Calu3 (cell line): ENCODE measurements at places on chromosomes 4 and X.

GRCh38 chr4:119034276-119035008 is 101.2 kb upstream of the MYOZ2 start:
- DNase-seq, result no peak

DNA sequence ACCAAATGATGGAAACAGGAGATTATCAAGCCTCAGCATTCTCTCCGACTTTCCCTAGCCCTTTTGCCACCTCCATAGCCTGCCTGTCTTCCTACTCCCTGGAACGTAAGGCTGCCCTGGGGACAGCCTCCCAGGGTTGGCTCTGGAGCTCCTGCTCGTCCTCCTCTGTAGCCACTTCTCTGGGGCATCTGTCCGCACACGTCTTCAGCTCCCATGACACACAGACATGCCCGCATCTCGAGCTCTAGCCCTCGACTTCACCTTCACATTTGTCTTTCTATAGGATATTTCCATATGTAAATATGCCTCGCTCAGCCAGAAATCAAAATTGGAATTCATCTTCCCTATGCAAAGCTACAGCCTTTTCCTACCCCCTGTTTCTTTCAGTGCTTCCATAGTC is 67.7 kb downstream of the TSC22D3 start:
- DNase-seq, result no peak

- DNase-seq, result no peak
Observed at GRCh38 chrX:53135581-53135980, 41.6 kb downstream of the KANTR start.

DNA sequence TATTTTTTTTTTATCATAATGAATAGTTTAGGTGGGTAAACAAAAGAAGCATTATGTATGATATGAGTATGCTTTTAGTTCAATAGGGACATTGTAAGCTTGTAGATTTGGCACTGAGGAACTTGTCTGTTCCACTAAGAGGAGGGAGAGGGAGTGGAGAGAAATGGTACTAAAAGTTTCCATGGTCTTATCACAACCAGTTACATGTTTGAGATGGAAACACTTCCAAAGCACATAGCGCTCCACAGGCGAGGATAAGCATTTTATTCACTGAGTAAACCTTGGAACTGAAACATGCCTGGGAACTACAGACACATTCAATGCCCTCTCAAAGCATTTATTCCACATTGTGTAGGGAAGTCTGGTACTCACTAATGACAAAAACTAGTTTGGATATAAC is 15.5 kb downstream of the MYOZ2 start:
- no peak for DNase-seq

GRCh38 chr4:76767983-76768382 is 130.0 kb downstream of the SOWAHB start:
- no peak for DNase-seq

DNA sequence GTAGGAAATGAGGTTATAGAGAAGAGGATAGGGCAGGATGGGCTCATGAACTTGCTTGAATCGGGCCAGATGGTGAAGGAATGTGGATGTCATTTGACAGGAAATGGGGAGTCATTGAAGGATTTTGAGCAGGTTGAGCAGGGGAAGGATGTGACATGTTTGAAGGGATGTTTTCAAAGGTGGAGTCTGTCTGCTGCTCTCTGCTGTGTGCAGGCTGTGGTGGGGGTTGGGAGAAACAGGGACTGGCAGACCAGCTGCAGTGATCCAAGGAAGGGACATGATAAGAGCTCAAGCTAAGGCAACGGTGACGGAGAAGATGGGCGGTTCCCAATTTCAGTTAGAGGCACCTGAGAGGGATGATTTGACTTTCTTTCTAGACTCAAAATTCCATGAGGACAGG is 14.0 kb upstream of the XPNPEP2 start:
- DNase-seq, result no peak

- DNase-seq, result no peak
Observed at GRCh38 chrX:24243692-24244091, 70.2 kb downstream of the SUPT20HL2 start.

DNA sequence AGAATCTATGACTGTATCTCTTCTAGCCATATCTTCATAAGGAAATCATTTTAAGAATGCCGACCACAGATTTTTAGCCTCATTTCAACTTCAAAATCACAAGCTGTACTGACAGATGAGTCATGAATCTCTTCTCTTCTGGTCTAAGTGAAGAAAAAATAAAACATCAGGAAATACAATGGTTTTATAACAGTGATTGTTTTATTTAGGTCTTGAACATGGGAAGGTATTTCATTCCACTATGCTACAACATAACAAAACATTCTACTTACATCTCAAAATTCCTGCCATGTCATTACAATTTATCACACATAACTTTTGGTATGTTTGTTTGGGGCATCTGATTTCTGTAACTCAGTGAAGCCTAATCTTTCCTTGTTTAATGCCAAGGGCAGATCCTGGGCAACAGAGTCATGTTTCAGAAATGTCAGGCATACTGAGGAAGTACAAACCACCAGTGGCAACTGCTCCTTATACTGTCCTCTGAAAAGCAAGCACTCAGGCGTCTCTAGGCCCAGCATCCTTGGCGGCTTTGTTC is 325.0 kb downstream of the PDHA2 start:
- DNase-seq, result no peak

GRCh38 chr4:180423712-180424057 is 1819.5 kb upstream of the TENM3 start:
- DNase-seq, result no peak

- no peak for DNase-seq
Observed at GRCh38 chrX:30887721-30888120, 1.3 kb downstream of the TAB3 start.

- DNase-seq, result no peak
Observed at GRCh38 chrX:11309220-11309619, 16.0 kb downstream of the AMELX start.

GRCh38 chr4:143021384-143021783 is 163.3 kb upstream of the USP38 start:
- DNase-seq, result no peak

DNA sequence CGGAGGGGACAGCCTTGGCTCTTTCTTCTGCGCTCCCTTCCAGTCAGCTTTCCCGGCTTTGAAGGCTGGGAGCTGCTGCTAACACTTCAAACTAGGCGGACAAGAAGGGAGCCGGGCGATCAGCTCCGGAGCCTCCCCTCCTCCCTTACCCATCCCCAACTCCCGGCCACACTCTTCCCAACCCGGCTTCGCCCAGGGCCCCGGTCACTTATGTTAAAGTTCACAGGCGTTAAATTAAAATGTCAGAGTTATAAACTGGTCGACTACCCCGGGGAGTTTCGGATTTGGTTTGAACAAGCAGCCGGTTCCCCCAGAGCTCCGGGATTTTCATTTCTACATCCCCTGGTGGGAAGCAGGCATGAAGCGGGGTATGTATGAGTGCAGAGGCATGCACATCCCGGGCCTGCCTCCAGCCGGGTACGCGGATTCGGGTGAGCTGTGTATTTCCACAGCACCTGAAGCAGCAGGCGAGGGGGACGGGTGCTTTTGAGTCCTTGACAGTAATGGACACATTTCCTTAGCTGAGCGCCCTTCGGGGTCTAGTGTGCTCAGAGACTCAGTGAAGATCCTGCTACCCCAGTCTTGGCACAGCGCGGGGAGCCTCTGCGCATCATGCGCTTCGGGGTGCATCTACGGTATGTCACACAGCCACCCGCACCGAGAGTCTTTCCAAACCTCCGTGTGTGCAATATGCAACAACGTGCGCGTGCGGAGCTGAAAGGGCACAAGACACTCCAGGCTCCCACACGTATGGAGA is 880 bp downstream of the UNC5C start:
- DNase-seq, result no peak

- DNase-seq, result no peak
Observed at GRCh38 chr4:89069481-89069880, 12.5 kb upstream of the FAM13A start.

- no peak for DNase-seq
Observed at GRCh38 chr4:85968945-85969819, 390.7 kb downstream of the MAPK10 start.

- DNase-seq, result no peak
Observed at GRCh38 chr4:41364876-41365275, 108.1 kb downstream of the UCHL1 start.

- DNase-seq, result no peak
Observed at GRCh38 chr4:130026185-130026584, 930.2 kb downstream of the C4orf33 start.

DNA sequence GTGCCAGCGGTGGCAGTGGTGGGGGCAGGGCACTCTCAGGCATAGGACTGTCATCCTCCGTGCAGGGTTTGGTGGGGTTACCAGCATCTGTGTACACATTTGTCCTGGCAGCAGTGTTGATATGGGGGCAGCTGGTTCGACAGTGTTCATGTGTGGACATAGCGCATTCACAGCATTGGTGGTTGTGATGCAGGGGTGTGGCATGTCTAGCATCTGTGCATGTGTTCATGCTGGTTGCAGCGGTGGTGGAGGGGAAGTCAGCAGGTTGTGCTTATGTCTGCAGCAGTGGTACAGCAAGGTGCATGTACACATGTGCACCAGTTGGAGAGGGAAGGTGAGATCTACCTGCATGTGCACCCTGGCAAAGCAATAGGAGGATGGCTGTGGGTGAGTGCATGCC is 75.3 kb upstream of the ZXDB start:
- no peak for DNase-seq

- DNase-seq, result no peak
Observed at GRCh38 chr4:156732634-156733033, 239.0 kb downstream of the PDGFC start.

- DNase-seq, result no peak
Observed at GRCh38 chr4:104493081-104493831, 1.4 kb downstream of the CXXC4 start.

DNA sequence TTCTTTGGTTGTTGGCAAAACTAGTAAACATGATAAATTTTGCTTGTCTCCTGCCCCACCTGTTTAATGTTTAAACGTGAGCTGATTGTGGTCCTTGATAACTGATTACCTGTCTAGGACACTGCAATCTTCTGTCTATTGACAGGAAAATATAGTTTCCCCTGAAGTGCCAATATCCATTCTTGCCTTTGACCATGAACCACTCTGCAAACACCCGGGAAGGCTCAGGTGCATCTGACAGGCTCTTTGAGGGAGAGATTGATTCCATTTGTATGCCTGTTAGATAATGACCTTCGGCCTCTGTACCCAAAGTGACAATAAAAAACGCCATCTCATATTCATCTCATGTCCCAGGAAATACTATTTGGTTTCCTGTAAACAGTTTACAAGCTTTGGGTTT is 453.0 kb downstream of the CENPC start:
- no peak for DNase-seq

DNA sequence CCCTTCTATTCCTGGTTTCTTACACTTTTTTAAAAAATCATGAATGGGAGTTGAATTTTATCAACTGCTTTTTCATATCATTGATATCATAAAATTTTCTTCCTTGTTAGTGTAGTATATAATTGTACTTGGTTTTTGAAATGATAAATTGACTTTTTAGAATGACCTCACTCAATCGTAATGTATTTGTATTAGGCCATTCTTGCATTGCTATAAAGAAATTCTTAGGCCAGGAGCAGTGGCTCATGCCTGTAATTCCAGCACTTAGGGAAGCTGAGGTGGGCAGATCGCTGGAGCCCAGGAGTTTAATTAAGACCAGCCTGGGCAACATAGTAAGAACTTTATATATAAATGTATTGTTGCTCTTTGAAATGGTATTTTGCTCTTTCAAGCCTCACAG is 6.3 kb downstream of the EXOC1 start:
- DNase-seq, result no peak

- DNase-seq, result no peak
Observed at GRCh38 chr4:21628116-21628670, 320.4 kb downstream of the KCNIP4 start.

GRCh38 chr4:141654098-141654497 is 17.7 kb downstream of the IL15 start:
- DNase-seq, result peak; percentile 44

DNA sequence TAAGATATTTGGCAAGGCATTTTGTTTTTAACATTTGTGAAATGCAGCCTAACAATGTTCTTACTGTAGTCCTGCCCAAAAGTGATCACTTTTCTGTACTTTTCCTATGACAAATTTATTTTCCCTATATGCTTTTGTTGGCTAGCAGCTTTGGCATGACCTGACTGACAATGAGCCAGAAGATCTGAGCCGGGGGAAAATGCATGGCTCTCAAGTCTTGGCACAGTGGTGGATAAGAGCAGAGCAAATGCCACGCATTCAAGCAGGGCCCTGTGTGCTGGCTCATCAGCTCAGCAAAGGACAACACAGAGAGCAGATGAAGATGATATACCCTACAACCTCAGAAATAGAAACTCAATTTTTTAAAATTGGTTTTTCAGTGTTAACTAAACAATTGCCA is 187.3 kb downstream of the ANAPC10 start:
- DNase-seq, result no peak

- DNase-seq, result no peak
Observed at GRCh38 chrX:2934715-2935710, 5.9 kb upstream of the ARSD start.

GRCh38 chr4:168847771-168848502 is 162.1 kb downstream of the CBR4 start:
- DNase-seq, result no peak

GRCh38 chrX:118370921-118371624 is 25.2 kb downstream of the WDR44 start:
- no peak for DNase-seq

DNA sequence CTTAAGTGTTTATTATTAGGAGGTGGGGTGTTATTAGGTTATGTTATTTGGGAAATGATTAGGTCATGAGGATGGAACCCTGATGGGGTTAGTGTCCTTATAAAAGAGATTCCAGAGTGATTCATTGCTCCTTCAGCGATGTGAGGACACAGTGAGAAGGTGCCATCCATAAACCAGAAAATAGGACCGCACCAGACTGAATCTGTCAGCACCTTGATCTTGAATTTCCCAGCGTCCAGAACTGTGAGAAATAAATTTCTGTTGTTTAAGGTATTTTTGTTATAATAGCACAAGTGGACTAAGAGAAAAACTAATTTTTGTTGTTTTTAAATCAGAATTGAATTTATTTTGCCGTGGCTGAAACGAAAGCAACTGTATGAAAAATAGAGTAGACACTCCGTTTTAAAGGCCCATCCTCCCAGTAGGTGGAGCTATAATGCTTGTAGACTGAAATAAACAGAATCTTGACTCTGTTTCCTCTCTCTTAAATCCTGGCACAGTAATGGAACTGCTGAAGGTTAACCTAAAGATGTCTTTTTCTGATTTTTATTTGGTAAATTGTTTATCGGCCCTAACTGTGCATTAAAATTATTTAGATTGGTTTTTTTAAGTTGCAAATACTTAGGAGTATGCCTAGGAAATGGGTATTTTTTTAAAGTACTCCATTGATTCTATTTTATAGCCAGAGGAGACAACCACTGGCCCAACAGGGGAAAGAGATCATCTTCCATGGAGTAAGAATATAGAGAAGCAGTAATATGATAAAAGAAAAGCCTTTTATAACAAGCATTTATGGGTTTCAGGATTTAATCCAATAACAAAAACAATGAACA is 133.2 kb upstream of the ADAMTS3 start:
- peak; percentile 28 for DNase-seq
